ENCODE measurements at places on chromosomes 12 and 14.

- no peak for DNase-seq
Observed at GRCh38 chr12:59575826-59576225, 20.0 kb upstream of the SLC16A7 start.

DNA sequence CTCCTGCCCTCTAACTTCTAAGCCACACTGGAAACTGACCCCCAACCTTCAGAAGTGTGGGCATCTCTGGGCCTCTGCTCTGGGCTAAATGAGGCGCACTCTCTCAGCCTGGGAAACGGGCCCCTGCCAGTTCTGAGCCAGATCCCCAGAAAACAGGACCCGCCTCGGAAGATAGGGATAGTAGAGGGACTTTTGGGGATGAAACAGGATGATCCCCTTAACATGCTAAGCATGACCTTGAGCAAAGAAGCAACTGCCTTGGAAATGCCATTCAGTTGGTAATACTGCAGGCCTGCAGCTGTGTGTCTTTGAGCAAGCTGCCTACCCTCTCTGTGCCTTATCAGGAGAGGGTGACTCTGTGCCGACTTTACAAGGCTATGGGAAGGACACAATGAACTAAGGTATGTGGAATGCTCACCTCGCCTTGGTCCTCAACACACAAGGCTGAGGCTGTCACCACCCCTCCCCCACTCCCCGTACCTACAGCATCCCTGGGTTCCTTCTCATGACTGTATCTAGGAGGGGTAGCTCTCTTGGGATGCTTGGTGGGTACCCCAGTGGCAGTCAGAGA, 54.0 kb downstream of the NCOR2 start:
- DNase-seq = no peak

DNA sequence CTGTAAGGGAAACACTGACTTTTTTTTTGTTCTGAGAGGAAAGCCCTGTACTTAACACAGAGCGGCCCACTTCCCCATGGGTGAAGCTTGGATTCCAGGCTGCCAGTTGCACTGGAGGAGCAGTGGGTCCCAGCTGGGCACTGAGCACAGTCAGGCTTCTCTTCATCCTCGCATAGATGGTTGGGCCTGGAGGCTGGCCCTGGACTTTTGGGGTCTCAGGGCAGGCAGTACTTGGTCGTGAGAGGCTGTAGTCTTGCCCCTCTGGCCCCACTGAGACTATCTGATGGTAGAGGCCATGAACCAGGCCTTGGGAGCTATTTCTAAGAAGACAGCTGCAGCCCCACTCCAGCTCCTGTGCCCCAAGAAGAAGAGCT, 6.2 kb upstream of the LHX5 start:
- DNase-seq = no peak

DNA sequence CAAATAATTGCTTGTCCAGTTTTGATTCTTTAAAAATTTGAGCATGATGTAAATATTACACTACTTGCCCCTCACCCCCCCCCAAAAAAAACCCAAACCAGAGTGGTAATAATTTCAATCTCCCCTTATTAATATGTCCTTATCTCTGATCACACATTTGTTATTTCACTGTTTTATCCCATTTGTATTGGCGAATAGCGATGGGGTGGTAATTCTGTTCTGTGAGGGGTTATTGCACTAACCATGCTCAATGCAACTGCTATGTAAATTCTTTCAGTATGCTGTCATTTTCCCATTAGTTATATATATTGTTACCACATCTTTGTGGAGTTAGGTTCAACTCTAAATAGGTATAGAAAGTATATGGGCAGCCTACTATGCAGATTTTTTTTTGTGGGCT, 1.1 kb downstream of the RIMKLB start:
- DNase-seq = no peak

DNA sequence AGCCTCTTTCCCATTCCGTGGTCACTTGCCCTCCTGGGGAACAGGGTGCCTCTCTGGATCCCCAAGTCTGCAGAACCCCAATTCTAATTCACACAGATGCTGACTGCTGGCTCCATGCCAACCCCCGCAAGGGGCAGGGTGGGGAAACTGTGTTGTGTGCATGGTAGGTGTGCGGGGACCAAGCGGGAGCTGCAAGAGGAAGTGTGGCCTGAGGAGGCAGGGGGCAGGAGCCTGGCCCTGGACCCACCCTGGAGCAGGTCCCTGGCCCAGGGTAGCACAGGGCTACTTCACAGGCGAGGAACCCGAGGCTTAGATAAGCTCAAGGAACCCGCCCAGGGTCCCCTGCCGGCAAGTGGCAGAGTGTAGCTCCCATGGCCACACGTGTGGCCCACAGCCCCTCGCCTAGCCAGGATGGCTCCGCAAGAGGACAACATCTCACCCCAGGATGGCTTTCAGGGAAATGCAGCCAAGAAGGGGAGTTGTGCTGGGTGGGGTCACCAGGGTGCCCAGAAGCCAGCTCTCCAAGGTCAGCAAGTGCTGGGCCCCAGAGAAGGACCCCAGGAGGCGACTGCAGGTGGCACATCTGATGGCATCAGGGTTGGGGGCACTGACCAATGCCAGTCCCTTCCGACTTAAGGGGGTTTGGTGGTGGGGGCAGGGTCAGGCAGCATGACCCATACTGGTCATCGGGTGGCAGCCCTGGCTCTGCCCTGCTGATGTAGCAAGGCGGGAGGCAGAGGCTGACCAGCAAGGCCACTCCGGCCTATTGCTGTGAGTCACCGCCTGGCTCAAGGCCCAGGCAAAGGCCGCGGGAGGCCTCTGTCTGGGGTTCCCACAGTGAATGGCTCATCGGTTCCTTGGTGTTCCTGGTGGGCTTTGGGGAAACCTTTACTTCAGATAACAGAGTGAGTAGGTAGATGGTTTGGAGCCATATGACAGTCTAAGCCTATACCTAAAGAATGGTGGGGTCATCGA, 37.3 kb upstream of the EML1 start:
- peak; percentile 54 for DNase-seq

GRCh38 chr12:58496411-58497190, 423.7 kb downstream of the LRIG3 start:
- DNase-seq = peak; percentile 19

DNA sequence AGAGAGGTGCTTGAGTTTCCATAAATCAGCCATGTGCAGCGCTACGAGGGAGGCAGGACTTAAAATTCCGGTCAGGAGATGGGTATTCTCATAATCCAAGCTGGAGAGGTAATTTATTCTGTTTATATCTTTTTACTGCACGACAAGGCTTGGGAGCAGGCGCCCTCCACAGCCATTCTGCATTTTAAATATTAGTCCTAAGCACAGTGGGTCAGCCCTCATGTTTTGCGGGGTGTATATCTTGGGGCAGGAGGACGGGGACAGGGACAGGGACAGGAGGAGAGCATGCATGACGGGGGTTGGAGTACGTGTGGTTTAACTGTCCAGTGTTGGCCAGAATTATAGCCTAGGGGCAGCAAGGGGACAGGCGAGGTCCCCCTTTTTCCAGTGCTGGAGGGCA, 14.5 kb downstream of the LHX5 start:
- no peak for DNase-seq

DNA sequence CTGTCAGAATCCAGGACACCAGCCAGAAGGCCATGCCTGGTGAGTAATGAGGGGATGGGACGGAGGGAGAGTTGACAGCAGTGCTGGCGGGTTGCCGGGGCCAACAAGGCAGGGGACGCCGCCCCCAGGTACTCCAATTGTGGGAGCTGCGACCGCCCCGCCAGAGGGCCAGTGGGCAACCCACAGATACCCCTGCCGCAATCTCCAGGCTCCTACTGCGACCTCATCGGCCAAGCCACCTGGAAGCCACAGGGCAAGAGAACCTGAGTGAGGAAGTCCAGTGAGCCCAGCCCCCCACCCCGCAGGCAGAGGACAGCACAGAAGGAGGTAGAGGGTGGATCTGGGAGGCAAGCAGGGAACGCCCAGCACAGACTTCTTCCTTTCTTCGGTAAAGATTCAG, 103.0 kb downstream of the RIMBP2 start:
- DNase-seq = no peak

GRCh38 chr12:26429070-26429691, 233.8 kb downstream of the SSPN start:
- DNase-seq = no peak

DNA sequence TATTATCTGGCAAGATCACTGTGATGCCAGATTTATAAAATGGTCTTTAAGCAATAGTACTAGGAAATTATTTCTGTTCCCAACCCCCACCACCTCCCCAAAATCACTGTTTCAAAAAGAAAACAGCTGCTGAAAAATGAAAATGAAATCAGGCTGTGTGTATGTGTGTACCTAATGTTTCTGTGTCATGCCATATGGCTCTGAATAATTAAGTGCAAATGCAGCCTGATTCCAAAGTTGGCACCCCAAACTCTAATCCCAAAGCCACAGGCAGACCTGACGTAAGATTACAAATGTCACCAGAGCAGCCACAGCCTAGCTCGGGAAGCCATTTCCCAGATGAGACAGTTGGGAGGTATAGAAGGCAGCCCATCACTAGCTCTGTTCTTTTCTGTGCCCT, 175.5 kb downstream of the MED13L start:
- DNase-seq = no peak

DNA sequence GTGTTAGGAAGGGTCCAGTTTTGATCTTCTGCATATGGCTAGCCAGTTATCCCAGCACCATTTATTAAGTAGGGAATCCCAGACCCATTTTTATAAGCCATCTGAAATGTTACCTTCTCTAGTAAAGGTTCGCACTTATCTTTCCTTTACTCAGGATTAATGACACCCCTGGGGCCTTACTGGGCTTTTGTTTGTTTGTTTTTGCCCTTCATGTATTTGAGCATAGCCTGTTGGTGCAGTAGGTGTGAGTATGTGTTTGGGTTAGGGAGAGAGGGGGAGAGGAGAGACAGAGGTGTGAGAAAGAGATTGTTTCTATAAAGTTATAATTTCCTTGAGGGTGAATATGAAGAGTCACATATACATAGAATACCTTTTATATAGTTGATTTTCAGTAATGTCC, 96.9 kb downstream of the AKAP6 start:
- DNase-seq = no peak

GRCh38 chr14:98945611-98946570, 326.1 kb downstream of the BCL11B start:
- DNase-seq = no peak

Data from LoVo (cell line).